NB4 (cell line): ENCODE measurements at places on chromosomes 6 and 20.

GRCh38 chr20:17725094-17725835, 25.5 kb downstream of the BANF2 start:
- DNase-seq: no peak

- peak; percentile 38 for DNase-seq
These were observed 209.6 kb downstream of the ERMARD start for GRCh38 chr6:169960886-169961611.

- no peak for DNase-seq
These were observed 1.4 kb downstream of the DEFB124 start for GRCh38 chr20:31473331-31474096.

GRCh38 chr6:157558487-157559200, 177.7 kb downstream of the ZDHHC14 start:
- no peak for DNase-seq

DNA sequence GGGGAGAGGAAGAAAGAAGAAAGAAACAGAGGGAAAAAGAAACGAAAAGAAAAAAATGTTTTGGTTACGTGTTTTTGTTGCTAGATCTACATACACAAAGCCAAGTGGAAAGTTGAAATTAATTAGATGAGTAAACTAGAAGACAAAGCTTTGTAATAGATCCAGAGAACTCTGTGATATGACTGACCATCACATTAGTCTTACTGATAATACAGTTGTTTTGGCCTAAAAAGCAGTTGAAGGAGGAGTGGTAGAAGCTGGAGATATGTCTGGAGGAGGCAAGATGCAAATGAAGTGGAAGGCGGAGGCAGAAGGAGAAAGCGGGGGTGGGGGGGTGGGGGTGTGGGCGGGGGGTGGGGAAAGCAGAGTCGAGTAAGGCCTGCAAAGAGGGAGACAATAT, 500.1 kb upstream of the ID4 start:
- DNase-seq: no peak

DNA sequence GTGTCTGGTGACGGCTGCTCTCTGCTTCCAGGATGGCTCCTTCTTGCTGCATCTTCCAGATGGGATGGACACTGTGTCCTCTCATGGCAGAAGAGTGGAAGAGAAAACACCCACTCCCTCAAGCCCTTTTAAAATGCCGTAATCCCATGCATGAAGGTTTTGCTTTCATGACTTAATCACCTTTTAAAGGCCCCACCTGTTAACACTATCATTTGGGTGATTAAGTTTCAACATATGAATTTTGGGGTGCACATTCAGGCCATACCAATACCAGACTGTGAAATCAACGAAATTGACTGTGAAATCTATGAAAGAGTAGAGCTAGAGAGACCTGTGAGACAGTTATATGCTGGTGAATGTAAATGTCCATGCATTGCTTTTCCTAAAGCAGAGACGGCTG, 374.3 kb upstream of the CHD6 start:
- no peak for DNase-seq

- DNase-seq: no peak
These were observed 802 bp downstream of the CYP39A1 start for GRCh38 chr6:46651816-46652215.

- DNase-seq: peak; percentile 7
These were observed 363.8 kb downstream of the RNGTT start for GRCh38 chr6:88599571-88599970.

- DNase-seq: no peak
These were observed 14.5 kb downstream of the RMND1 start for GRCh38 chr6:151437401-151437800.

DNA sequence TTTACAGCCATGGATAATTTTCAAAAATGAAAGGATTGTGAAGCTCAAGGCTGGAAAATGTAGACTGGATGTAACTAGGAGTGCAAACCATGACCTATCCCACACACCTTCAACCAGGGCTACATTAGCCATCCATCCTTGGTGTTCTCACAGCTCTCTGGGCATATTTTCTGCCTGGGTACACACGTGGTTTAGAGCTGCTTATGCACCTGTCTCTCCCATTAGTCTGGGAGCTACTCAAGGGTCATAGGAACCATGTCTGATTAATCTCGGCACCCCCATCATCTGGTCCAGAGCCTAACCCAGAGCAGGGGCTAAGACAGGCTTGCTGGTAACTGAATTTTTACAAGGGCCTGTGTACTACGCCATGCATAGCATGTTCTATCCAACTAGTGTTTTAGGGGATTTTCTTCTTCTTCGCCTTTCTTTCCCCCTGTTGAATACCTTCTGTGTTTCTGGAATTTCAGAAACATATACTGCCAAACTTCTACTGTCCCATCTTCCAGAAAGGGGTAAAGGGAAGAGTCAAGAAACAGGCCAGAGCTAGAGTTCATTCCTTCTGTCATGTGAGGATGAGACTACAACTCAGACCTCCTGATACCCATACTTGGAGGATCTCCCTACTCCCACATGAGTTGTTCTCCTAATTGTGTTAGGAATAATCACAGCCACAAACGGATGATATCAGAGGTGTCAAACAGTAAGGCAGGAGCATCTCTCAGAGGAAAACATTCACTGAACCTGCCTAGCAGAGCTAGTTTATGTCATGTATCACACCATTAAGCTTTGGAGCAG, 25.4 kb upstream of the FAM83C start:
- no peak for DNase-seq

DNA sequence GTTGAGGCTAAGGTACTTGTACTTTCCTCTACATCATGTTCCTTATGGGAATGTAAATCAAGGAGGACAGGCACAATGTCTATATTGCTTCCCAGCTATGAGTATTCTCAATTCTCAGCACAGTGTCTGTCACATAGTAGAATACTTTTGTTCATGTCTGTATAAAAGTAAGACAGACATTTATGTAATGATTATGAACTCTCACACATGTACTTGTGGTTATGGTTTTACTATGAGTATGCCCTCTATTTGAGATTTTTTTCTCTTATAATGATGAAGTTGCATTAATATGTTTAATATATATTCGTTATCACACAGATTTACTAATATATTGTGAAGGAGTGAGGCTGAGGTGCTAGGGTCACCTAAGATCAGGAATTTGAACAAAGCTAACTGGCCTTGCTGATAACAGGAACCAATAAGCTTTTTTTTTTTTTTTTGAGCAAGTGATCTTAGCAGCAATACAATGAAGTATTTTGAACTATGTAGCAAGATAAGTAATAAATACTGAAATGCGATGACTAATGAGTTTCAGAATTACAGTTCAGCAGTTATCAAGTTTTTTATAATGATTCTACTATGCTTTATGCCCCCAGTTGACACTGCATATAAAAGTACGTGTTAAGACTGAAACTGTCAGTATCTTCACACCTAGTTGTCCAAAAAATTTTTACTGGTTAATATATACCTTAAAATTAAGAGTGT, 623.1 kb downstream of the HTR1B start:
- no peak for DNase-seq

DNA sequence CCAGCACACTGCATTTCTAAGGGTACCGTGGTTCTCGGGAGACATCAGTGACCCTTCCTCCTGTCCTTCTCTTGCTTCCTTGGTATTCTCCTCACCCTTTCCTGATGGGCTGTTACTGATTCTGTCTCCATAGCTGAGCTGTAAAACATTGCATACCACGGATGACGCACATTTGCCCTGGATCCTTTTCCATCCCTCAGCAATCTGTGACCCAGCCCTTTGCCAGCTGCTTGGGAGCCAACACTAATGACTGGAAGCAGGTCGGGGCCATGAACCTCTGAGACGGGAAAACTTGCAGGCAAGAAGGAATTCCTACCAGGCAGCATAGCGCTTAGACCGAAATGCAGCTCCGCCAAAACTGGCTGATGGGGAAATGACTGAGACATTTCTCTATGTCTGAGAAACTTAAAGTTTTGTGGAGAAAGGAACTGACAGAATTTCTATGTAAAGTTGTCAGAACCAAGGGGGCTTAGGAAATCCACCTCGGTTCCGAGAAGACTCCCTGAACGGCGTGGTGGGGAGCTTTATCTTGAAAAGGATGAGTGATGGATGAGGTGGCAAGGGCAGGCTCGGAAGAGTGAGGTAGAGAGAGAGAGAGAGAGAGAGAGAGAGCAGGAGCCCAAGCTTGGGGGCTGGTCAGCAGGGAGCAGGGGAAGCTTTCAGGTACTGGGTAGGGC, 19.2 kb downstream of the TUBB2B start:
- no peak for DNase-seq
